Kidney capillary endothelial cell (primary cell): ENCODE measurements at places on chromosomes 3 and 15.
A peak's percentile ranks its signal among the peaks of the same experiment; 100 is the strongest.

DNA sequence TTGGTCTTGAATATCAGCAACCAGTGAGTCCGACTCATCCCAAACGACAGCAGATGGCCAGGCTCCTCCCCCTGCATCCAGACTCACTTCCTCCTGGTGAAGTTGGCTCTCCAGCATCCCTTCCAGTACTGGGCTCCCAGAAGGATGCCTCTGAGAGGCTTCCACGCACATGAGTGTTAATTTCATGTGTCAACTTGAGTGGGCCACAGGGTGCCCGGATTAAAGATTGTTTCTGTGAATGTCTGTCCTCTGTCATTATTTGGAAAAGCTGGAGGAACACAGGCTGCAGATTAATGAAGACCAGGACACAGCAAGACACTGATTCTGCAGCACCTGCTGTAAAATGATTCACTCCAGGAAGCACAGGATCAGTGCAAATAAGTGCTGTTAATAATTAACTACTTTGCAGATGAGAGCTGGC, 99.8 kb downstream of the ATP10A start:
- DNase-seq: no peak

DNA sequence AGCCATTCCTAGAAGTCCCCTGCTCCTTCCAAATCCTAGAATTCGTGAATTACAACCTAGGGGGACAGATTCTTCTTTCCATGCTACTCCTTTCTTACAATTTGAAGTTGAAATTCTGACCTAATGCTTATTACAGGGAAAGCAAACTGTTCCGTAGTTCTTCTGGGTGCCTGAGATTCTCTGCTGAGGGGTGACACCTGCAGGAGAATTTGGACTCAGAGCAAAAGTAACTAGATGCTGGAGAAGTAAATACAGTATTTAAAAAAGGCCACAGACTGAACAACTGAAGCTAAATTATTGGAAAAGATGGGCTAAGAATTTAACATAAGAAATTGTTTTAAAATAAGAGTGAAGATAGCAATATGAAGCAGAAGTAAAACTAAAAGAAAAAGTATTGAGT, 37.9 kb downstream of the ACAD9 start:
- DNase-seq: no peak

- DNase-seq: no peak
These were observed 60.8 kb downstream of the VGLL3 start for GRCh38 chr3:86930181-86930580.

- no peak for DNase-seq
These were observed 14.8 kb upstream of the FRMD4B start for GRCh38 chr3:69400683-69401082.

GRCh38 chr3:4904811-4905695, 74.2 kb upstream of the BHLHE40 start:
- no peak for DNase-seq

GRCh38 chr3:112738366-112738765, 97.4 kb upstream of the CCDC80 start:
- DNase-seq: no peak

DNA sequence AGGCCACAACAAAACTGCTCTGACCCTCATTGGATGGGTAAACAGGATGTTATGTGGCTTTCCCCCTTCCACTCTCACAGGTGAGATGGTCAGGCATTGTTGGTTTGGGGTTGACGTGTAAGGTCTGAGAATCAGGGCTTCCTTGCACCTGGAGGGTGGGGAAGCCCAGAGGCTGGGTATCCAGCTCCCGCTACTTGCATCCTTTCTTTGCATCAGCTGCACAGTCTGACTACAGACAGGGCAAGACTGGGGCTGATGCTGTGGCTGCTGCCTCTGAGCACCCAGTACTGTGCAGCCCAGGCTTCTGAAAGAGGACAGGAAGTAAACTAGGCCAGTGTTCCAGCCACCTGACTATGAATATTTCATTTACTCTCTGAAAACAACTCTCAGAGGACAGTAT, 58.0 kb upstream of the ATP2B2 start:
- DNase-seq: no peak

GRCh38 chr3:39260957-39261356, 18.9 kb downstream of the CX3CR1 start:
- DNase-seq: peak; percentile 90

GRCh38 chr3:45553469-45553974, 41.0 kb upstream of the LIMD1 start:
- no peak for DNase-seq

DNA sequence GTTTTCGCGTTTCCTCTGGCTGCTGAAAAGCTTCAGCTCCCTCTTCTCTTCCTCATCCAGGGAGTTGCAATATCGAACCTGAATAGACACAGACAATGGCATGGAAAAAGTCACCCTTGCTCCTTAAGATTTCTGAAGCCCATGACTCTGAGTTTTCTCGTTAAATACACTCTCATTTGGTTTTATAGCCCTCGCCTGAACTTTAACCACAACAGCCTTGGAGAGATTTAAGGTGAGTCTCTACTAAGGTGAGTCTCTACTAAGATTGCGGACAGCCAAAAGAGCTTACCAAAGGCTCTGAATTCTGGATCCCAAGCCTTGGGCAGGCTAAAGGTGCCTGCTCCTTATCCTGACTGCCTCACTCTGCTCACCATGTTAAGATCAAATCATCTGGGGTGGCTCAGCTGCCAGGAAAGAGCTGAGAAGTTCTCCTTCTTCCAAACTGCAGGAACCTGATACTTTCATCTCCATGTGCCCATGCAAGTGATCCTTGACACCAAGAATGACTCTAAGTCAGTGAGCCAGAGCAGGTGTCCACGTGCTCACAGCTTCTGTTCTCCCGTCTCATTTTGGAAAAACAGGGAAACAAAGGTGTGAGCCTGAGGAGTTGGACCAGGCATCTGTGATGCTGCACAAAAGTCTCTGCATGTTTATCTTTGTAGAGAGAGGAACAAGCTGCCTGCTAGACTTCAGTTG, 65.1 kb downstream of the PRICKLE2 start:
- DNase-seq: no peak

GRCh38 chr3:184616436-184616835, 54.9 kb downstream of the EPHB3 start:
- no peak for DNase-seq

- DNase-seq: no peak
These were observed 370.6 kb upstream of the ROBO2 start for GRCh38 chr3:76669322-76669721.

DNA sequence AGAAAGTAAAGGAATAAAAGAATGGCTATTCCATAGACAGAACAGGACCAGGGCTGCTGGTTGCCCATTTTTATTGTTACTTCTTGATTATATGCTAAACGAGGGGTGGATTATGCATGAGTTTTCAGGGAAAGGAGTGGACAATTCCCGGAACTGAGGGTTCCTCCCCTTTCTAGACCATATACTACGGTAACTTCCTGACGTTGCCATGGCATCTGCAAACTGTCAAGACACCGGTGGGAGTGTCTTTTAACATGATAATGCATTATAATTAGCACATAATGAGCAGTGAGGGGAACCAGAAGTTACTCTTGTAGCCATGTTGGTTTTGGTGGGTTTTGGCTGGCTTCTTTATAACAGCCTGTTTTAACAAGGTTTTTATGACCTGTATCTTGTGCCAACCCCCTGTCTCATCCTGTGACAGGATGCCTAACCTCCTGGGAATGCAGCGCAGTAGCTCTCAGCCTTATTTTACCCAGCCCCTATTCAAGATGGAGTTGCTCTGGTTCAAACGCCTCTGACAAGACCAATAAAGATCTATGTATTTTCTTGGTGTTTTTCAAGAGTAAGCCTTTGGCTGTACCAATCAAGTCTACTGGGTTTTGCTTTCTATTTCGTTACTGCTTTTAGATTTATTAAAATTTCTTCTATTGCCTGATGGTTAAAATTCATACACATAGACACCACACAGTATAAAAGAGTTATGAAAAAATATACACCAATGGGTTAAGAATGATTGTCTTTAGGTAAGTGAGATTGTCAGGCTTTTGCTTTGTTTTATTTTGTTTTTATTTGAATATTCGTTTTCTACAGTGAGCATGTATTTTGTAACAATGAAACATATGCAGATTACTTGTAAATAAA, 37.4 kb upstream of the CTDSPL start:
- DNase-seq: no peak

- DNase-seq: no peak
These were observed 18.7 kb downstream of the PAQR5 start for GRCh38 chr15:69317392-69317841.

DNA sequence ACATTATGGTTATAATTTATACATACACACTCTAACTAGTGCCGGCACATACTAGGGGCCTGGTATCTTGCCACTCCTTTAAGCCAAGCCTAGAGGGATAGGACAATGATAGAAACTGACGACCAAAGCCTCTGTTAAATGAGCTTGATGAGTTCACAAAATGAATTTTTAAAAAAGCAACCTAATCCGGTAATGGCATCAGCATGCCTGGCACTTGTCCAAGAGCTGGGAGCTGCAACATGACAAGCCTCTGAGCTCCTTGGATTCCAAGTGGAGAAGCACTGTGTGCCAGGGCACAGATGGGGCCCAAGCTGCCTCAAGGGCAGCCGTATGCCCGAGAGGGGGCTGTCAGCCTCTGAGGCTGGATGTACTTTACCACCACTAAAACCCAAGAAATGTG, 9.7 kb downstream of the ETV5 start:
- no peak for DNase-seq

DNA sequence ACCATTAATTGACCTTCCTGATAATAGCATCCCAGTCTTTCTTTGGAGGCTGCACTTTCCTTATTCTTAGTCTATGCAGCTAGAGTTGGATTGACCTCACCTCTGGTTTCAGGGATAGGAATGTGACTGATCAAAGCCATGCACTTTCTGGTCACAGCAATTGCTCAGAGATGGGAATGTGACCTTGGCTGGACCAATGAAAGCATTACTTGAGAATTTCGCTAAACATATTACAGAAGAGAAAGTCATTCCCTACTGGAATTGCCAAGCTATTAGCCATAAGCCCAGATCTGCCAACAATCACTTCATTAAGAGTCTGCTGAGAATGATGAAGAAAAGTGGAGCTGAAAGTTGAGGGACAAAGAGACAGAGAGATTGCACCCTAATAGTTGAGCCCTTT, 32.7 kb downstream of the RTP1 start:
- DNase-seq: no peak

GRCh38 chr15:74314795-74315438, 52.5 kb downstream of the CYP11A1 start:
- no peak for DNase-seq

DNA sequence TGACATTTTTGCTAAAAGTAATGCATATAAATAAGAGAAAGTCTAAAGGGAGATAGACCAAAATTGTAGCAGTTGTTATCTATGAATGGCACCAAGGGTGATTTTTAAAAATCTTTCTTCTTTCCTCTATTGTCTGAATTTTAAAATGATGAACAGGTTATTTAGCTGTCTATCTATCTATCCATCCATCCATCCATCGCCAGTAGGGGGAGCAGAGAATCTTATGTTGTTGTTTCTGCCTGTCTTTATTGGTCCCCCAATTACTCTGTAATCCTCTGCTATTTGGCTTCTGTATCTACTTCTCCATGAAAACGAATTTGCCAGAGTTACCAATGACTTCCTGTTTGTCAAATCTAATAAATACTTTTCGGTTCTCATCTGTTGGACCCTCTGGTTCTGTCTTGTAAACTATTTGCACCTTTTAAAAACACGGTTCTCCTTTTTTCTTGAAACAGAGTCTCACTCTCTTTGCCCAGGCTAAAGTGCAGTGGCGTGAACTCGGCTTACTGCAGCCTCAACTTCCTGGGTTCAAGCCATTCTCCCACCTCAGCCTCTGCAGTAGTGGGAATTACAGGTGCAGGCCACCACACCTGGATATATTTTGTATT, 86.0 kb downstream of the ECT2 start:
- DNase-seq: peak; percentile 39

DNA sequence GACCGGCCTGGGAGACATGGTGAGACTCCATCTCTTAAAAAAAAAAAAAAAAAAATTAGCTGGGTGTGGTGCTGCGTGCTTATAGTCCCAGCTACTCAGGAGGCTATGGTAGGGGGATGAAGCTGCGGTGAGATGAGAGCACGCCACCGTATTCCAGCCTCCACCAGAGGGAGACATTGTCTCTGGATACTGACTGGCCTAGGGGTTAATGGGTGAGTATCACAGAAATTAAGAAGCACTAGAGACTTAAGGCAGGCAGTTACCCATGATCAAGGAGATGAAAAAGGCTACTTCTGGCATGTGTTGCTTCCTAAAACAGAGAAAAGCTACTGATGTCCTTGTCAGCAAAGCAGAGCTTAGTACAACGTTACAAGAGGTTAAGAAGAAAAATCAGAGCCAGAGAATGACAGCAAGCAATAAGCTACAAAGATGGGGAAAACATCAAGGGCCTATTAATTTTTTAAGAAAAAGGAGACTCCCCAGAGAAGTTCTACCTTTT, 8.6 kb downstream of the TFRC start:
- peak; percentile 61 for DNase-seq

- no peak for DNase-seq
These were observed 111.0 kb upstream of the MYO5C start for GRCh38 chr15:52406601-52407000.

DNA sequence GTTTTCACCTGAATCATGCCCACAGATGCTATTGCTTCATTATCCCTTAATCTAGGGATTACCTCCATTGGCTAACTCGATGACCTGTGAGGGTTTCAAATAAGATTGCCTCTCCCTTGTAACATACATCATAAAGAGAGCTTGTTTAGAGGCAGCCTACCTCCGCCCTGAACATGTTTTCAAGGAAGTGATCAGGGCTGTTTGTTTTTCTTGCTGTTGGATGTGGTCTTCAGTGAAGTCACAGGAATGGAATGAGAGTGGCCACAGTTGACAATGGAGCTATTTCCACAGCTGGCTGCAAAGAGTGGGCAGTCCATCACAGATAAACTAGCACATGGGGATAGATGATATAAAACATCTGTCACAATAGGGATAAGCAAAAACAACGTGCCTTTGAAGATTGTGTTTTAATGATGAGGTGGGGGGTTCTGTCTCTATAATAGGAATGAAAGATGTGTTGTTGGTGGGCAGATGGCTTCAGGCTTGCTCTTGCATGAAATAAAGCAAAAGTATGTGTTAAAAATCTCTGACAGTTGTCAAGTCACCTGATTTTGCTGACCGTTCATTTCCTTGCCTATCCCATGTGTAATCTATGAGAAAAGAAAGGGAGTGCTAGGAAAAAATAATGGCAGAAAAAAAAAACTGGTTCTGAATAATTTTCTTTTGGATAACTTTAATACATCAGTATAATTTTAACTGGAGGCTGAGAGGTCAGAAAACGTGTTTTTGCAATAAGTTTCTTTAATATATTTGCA, 642.3 kb downstream of the RBMS3 start:
- peak; percentile 40 for DNase-seq

DNA sequence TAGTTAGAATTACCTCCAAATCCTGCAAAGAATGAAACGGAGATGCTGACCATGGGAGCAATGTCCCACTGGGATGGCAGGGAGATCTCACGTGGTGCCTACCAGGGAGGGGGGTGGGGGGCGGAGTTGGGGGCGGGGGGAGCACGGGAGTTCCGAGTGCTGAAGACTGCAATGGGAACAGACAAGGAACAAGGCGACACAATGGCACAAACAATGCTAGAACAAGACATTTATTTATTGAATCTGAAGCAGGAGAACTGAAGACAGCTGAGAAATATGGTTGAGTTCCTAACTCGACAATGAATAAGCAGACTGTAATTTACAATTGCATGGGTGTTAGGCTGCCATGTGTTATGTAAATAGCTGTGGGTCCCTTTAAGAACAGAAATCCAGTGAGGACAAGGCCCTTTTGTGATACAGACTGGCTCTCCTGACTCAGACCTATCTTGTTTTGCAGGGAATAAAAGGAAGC, 91.2 kb downstream of the AQP9 start:
- DNase-seq: peak; percentile 49

GRCh38 chr3:89787485-89787884, 680.1 kb downstream of the EPHA3 start:
- no peak for DNase-seq
